ENCODE measurements at places on chromosomes 2 and 18. TPM values are rescaled to one million over a fixed set of nuclear protein-coding genes. Genes with fewer than 3 reads are reported as not detected.
A peak's percentile ranks its signal among the peaks of the same experiment; 100 is the strongest.

The EML6 gene
- total RNA-seq: 1.2 TPM

The TMEM169 gene
- total RNA-seq: 1.5 TPM

The TM4SF20 gene
- total RNA-seq: not detected

DNA sequence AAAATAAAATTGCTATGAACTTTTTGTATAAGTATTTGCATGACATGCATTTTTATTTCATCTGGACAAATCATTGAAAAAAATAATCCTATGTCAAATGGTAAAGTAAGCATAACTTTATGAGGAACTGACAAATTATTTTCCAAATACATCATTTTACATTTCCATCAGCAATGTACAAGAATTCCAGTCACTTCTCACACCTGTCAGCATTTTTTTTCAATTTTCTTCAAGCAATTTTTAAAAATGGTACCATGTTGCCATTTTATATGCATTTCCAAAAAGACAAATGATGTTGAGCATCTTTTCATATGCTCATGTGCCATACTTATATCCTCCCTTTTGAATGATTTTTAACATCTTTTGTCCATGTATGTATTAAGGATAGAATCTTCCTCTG lies 961.7 kb upstream of the PIK3C3 start:
- no peak overlapping the region for H3K27ac ChIP-seq
- H3K4me1 ChIP-seq: no peaks in the 10 kb centered on the region
- no peak for DNase-seq
- no peak overlapping the region for H3K4me3 ChIP-seq
- no peaks in the 10 kb centered on the region for H3K36me3 ChIP-seq

DNA sequence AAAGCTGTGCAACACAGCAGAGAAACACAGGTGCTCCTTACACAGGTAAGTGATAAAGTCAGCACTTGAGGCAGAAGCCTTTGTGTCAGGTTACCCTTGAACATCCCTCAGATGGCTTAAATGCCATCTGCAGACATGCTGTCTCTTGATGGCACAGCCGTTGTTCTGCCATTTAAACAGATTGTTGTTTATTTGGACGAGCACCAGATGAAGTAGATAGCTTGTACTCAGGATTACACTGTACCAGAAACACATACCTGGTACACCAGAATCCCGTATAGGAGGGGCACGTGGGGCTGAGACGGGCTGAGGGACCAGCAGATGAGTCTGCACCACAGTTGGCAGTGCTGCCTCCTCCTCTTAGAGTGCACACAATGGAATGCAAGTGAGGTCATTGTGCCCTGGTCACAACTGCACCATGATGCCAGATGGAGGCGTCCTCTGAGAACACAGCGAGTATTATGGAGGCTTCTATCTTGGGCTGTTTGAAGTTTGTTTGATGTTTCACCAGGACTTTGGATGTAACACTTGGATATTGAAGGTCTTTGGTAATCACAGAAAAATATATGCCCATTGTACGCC lies 143.0 kb downstream of the TANC1 start:
- no peak overlapping the region for H3K4me3 ChIP-seq
- H3K27ac ChIP-seq: peak overlapping the region; percentile 72
- peak; percentile 80 for DNase-seq
- no peaks in the 10 kb centered on the region for H3K27me3 ChIP-seq
- H3K36me3 ChIP-seq: no peaks in the 10 kb centered on the region
- H3K4me1 ChIP-seq: no peaks in the 10 kb centered on the region

- peak overlapping the region; percentile 50 for H3K27ac ChIP-seq
- no peak overlapping the region for H3K4me3 ChIP-seq
- no peaks in the 10 kb centered on the region for H3K27me3 ChIP-seq
- peaks cover 21% of the 10 kb centered on the region for H3K4me1 ChIP-seq
- no peak for DNase-seq
- no peaks in the 10 kb centered on the region for H3K36me3 ChIP-seq
Observed at GRCh38 chr18:8615397-8616027, 6.3 kb downstream of the RAB12 start.

DNA sequence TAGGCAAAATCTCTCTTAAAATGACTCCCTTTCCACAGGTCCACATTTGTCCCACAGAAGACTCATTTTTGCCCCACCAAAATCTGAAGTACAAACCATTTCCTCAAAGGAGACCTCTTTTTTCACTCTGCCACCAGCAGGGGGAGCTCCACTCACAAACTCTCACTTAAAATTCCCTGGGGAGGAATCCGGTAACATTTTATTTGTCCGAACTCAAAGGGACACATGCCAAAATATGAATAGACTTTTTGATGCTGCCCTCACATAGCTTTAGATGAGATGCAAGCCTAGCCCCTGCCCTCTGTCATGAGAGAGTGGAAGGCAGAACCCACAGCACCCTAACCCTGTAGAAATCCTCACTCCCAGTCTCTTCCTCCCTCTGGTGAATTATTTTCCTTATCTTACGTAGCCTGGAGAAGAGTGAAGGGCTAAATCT lies 57.1 kb downstream of the RMDN2 start:
- H3K36me3 ChIP-seq: no peaks in the 10 kb centered on the region
- no peaks in the 10 kb centered on the region for H3K4me1 ChIP-seq
- no peak overlapping the region for H3K27ac ChIP-seq
- no peak overlapping the region for H3K4me3 ChIP-seq

GRCh38 chr2:221724631-221725203 lies 152.6 kb upstream of the EPHA4 start:
- H3K4me1 ChIP-seq: no peaks in the 10 kb centered on the region
- H3K4me3 ChIP-seq: no peak overlapping the region
- H3K36me3 ChIP-seq: no peaks in the 10 kb centered on the region

GRCh38 chr2:118697781-118698180 lies 149.7 kb downstream of the EN1 start:
- no peak overlapping the region for H3K27ac ChIP-seq
- H3K36me3 ChIP-seq: no peaks in the 10 kb centered on the region
- DNase-seq: no peak
- H3K4me3 ChIP-seq: no peak overlapping the region

DNA sequence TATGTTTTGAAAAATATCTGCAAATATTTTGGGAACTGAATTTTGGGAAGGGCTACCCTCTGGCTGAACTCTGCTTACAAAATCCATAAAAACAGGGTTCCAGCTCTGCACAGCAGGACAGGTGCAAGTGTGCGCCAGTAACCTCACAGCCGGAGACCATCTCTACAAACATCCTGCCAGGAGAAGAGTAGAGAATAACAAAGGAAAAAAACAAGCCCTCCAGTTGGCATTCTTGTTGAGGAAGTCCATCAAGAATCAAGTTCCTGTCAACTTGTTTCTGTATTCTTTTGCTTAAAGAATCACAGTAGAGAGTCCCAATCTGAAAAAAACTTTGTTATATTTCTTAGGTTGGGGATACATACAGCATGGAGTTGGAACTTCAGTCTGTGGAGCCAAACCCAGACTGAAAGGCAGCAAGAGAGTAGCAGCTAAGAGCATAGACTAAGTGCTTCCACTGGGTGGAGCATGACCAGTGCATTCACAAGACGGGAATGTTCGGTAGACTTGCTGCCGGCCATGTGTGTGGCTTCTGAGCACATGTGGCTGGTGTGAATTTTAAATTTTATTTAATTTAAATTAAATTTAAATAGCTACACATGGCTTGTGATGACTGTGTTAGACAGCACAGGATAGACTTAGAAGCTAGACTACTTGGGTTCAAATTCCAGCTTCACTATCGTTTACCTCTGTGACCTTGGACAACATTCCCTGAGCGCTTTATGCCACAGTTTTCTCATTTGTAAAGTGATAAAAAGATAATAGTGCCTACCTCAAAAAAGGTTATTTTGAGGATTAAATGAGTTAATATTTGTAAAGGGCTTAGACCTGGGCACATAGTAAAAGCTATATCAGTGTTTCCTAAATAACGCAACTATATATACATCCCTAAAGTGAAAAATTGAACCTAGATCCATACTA lies 41.9 kb downstream of the SPTBN1 start:
- peaks cover 75% of the 10 kb centered on the region for H3K4me1 ChIP-seq
- no peaks in the 10 kb centered on the region for H3K27me3 ChIP-seq
- DNase-seq: no peak
- H3K4me3 ChIP-seq: no peak overlapping the region

DNA sequence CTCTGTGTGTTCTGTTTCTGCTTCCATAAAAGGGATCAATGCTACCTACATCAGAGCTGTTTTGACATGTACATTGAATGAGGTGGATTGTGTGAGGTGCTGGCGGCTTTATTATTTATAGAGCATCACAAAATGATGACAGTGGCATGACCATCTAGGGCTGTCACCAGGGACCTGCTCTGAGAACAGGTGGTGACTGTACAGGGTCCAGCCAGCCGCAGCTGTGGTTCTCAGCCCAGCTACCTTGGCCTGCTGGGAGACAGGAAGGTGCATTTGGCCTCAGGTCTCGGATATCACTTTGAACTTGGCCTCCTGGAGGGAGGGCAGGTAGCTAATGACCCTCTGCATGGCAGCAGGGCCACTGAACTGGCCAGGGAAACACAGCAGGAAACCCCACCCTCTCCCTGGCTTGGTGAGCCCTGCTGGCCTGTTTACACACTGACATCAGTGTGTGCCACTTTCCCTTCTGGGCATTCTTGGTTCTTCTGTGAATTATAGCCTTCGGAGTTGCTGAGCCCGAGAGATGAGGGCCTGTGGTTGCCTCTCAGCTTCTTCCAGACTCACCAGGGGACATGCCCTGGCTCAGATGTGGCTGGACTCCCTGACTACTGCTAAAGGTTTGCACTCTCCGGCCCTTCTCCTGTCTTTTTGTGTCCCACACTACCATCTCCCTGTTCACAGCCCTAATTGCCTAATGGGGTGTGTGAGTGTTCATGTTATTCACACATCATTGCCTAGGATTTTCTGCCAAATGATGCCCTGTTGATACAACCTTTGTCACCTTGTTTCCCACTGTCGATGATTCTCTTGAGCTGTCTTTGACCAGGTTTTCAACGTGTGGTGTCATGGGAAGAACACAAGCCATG lies 109.2 kb upstream of the RAB12 start:
- H3K4me3 ChIP-seq: no peak overlapping the region
- no peak for DNase-seq
- H3K4me1 ChIP-seq: no peaks in the 10 kb centered on the region

GRCh38 chr2:189818249-189819038 lies 34.2 kb downstream of the PMS1 start:
- no peaks in the 10 kb centered on the region for H3K4me1 ChIP-seq
- peaks cover 31% of the 10 kb centered on the region for H3K36me3 ChIP-seq
- no peak overlapping the region for H3K27ac ChIP-seq
- H3K4me3 ChIP-seq: no peak overlapping the region

GRCh38 chr18:8749492-8749891 lies 44.1 kb downstream of the MTCL1 start:
- no peak for DNase-seq
- H3K27me3 ChIP-seq: no peaks in the 10 kb centered on the region
- H3K4me1 ChIP-seq: no peaks in the 10 kb centered on the region
- H3K4me3 ChIP-seq: no peak overlapping the region

DNA sequence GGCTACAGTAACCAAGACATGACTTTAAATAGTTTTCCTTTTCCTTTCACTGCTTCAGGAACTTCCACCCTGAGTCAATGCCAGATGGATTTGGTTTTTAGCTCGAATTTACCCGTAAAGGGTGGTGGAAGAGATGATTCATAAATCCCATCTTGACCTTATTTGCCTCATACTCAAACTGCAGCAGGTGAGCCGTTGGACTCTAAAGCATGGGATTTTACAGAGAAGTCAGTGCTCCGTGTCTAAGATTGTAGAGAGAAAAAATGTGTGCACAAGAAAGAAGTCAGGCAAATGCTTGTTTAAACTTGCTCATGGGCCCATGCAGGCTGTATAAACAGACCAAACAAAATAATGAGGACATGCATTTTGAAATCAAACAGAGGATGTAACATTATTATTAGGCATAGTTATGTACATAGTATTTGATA lies 369.7 kb upstream of the TRIB2 start:
- H3K4me3 ChIP-seq: no peak overlapping the region
- H3K27me3 ChIP-seq: no peaks in the 10 kb centered on the region
- DNase-seq: no peak
- H3K36me3 ChIP-seq: no peaks in the 10 kb centered on the region
- no peaks in the 10 kb centered on the region for H3K4me1 ChIP-seq
- H3K27ac ChIP-seq: no peak overlapping the region

DNA sequence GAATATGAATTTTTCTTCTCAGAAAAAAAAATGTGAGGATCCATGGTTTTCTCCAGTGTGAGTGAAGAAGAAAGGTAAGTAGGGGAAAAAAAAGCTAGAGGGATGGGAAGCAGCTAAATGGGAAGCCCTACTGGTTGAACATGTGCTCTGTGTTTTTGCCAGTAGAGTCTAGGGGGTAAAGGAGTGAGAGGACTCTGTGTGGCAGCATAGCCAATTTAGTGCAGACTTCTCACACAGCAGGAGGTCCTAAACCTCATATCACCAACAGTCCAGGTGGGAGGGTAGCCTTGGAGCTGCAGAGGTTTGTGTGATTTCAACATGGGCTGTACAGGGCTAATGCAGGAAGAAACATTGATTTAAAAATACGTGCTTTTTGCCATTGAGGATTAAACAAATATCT lies 334.5 kb upstream of the SPHKAP start:
- no peaks in the 10 kb centered on the region for H3K27me3 ChIP-seq
- no peaks in the 10 kb centered on the region for H3K36me3 ChIP-seq
- no peaks in the 10 kb centered on the region for H3K4me1 ChIP-seq
- H3K27ac ChIP-seq: no peak overlapping the region
- no peak for DNase-seq
- H3K4me3 ChIP-seq: no peak overlapping the region

Data from heart left ventricle (tissue), 16 donors.